ENCODE measurements at places on chromosomes 5 and 9.
A peak's percentile ranks its signal among the peaks of the same experiment; 100 is the strongest.

- no peak for DNase-seq
These were observed 1.2 kb upstream of the TJP2 start for GRCh38 chr9:69172895-69173294.

DNA sequence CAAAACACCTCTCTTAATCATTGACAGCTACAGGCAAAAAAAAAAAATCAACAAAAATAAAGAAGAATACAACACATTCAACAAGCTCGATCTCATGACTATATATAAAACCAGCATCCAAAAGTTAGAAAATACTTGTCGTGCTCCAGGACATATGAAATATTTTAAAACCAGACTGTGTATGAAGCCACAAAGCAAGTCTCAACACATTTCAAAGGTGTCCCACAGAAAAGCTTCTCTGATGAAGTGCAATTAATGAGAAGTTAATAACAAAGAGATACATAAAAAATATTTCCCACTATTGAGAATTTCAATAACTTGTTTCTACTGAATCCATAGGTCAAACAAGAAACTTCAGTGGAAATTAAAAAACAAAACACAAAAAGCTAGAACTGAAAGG is 178.7 kb downstream of the PLK2 start:
- DNase-seq, result no peak

DNA sequence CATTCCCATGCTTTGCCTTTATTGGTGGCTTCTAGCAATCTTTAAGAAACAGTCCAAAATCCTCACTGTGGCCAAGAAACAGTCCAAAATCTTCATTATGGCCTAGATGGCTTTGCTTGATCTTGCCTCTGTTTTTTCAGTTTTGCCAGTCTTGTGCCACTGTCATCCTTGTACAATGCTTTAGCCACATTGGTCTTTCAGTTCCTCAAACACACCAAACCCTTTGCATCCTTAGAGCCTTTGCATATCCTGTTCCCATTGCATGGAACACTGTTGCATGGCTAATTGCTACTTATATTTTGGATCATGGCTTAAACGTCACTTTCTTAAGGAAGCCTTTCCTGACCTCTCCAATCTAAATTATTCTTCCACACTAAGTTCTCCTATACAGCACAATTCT is 22.1 kb downstream of the MRRF start:
- DNase-seq, result no peak

GRCh38 chr5:93596676-93597490 is 13.9 kb downstream of the NR2F1 start:
- no peak for DNase-seq

GRCh38 chr5:6937677-6938076 is 224.4 kb downstream of the TENT4A start:
- DNase-seq, result no peak

- no peak for DNase-seq
These were observed 300.3 kb upstream of the GRAMD2B start for GRCh38 chr5:126122942-126123341.

DNA sequence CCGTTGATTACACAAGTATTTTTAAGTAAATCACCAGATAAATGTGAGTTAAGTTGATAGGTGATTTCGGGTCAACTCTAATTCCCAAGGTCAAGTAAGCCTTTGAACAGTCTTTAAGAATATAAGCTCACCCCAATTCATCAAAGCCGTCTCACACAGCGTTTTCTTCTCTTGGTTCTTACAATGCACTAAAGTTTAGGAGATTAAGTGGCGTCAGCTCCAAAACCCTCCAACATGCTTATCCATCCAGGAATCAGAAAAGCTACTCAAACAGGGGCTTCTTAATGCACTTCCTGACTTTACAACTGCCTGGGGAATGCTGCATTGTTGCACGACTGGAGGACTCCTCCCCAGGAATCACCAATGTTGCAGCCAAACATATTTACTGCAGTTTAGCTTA is 206.2 kb upstream of the EFNA5 start:
- no peak for DNase-seq

- DNase-seq, result no peak
These were observed 16.3 kb downstream of the ADAM19 start for GRCh38 chr5:157559301-157559700.

- DNase-seq, result no peak
These were observed 79.8 kb upstream of the SPATA31D4 start for GRCh38 chr9:81848472-81848871.

- no peak for DNase-seq
These were observed 142.9 kb upstream of the SLC30A5 start for GRCh38 chr5:68950930-68951329.

DNA sequence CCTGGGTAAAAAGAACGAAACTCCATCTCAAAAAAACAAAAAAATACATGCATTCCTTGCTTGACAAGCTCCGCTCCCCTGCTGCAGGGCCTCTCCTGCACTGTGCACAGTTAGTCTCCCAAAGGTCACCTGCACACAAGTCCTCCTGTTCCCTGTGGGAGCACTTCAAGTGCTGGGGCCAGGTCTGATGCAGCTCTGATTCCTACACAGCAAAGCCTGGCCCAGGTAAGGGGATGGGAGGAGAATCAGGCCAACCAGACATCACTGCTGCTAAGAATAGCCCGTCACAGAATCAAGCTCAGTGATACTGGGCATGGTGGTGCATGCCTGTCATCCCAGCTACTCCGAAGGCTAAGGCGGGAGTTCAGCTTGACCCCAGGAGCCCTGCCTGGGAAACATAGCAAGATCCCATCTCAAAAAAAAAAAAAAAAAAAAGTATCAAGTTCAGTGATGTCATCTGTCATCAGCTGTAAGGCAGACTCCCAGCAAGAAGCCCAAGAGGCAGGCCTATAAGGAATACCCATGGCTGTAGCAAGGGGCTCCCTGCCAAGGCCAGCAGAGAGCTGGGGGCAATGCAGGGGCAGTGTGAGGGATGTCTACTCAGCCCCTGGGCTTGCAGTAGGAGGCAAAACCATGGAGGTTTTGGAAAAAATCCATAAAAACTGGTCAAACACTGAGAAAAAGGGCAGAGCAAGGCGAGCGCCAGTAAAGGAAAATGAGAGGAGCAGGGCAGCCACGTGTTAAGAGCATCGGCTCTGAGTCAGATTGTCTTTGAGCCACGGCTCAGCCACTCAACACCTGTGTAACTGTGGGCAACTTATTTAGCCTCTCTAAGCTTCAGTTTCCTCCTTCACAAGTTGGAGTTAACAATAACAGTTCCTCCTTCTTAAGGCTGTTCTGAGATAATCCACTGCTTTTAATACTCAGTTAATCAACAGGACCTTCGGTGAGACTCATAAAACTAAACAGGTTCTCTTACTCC is 3.2 kb downstream of the TPM2 start:
- no peak for DNase-seq

DNA sequence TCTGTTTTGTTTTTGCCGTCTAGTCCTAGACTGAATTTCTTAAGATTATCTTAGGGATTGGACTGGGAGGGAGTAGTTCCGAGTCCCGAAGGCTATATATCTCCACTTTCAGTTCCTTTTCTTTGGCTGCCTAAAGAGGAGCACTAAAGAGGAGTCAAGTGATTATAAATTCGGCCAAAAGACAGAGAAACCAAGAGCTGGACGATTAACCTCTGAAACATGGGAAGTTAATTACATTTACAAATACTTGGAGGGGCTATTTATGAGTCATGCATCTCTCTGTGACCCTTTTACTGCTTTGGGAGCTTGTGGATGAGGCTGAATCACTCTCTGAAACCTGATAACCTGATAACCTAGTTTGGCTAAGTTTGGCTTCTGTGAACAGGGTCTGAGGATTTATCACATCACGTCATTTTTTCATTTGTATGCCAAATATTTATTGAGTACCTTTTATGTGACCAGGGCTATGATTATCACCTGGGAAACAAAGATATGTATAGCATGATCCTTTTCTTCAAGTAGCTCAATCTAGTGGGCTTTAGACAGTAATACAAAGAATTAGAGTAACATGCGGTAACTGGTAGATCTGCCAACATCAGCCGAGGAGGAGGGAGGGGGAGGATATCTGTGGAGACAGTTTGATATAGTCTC is 180.9 kb downstream of the CD180 start:
- no peak for DNase-seq

DNA sequence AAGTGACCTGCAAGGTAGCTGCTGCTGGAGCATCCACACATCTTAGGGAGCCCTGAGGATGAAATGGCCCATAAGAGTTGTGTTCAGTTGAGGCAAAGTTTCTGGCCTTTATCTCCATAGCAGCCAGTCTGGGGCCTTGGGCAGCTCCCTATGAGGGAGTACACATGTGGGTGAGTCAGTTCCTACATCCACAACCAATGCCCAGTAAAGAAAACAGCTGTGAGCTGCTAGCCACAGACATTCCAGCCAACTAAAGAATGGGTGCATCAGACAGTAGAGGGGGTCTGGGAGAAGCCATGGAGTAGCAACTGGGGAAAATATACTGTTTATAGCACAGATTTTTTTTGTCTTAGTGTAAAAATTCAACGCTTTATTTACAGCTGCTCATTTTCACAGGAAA is 720.7 kb downstream of the TLE1 start:
- DNase-seq, result no peak

- DNase-seq, result no peak
These were observed 152.3 kb downstream of the SNX18 start for GRCh38 chr5:54669845-54670244.

DNA sequence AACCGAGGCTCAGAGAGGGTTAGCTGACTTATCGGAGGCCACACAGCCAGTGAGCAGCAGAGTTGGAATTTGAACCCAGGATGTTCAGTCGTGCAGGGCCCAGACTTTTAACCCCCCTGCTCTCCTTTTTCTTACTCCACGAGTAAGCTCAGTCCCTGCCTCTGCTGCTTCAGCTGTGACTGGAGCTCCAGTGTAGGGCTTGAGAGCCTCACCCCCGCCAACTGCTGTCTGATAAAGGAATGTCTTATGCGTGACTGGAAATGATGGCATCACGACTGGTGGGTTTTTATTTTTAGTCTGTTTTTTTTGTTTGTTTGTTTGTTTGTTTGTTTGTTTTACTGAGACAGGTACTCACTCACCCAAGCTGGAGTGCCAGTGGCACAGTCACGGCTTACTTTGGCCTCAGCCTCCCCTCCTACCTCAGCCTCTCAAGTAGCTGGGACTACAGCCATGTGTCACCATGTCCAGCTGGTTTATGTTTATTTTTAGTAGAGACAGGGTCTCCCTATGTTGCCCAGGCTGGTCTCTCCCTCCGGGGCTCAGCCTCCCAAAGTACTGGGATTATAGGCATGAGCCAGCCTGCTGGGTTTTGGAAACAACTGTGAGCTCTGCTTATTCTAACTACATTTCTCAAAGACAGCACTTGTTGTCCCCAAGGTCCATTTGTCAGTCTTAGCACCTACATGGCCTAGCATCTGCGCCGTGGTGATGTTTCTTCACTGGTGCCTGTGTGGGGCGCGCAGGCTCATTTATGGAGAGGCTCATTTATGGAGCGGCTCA is 52.5 kb upstream of the NCS1 start:
- DNase-seq, result no peak

- no peak for DNase-seq
These were observed 5.2 kb downstream of the C5orf22 start for GRCh38 chr5:31537349-31537748.

GRCh38 chr5:142317753-142318152 is 7.1 kb downstream of the SPRY4 start:
- DNase-seq, result no peak

DNA sequence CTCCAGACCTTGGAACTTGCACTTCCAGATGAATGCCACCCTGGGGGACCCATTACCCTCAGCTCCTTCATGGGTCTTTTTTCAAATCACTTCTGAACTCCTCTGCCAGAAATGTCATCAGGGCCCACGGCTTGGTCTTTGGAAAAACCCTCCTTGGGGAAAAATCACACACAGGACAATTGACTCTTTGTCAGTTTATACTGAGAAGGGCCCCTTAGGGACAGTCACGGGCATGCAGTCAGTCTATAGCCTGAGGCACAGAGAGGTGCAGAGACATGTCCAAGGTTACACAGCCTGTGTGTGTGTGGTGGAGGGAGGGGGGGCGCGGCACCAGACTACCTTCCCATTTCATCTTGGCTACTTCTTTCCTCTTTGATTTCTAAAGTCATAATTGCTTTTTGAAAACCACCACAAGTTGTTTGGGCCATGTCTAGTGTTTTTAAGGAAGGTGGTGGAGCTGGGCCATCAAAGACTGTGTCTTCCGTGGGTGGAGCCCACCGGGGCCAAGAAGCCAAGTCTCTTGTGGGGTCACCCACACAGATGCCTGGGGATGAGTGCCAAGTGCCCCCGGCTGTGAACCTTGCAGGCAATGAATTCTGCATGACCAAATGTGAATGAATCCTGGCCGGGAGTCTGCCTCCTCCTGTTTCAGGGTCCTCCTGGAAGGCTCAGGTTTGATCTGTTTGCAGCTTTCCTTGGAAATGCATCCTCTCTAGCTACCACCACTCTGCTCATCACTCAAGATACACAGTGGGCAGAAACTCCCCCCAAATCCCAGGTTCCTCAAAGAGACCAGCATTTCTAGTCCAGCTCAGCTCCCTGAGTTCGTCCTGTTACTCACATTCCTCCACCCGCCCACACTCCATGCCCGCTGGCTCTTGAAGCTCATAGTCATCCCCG is 200.1 kb upstream of the TBC1D2 start:
- no peak for DNase-seq

DNA sequence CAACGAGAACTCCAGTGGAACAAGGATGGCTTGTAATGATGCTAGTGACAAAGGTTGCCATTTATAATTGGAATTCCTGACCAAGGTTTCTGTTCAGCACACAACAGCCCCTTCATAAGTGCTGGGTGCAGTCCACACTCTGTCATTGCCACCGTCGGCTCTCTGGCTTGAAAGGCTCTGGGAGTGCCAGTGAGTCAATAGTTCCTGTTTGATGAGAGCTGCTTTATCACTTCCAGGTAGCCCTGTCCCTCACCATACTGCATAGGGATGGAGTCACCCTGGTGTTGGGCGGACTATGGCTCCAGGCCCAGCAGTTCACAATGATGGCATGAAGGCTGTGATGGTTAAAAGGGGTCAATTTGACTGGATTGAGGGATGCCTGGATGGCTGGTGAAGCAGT is 34.6 kb upstream of the SEMA4D start:
- no peak for DNase-seq

DNA sequence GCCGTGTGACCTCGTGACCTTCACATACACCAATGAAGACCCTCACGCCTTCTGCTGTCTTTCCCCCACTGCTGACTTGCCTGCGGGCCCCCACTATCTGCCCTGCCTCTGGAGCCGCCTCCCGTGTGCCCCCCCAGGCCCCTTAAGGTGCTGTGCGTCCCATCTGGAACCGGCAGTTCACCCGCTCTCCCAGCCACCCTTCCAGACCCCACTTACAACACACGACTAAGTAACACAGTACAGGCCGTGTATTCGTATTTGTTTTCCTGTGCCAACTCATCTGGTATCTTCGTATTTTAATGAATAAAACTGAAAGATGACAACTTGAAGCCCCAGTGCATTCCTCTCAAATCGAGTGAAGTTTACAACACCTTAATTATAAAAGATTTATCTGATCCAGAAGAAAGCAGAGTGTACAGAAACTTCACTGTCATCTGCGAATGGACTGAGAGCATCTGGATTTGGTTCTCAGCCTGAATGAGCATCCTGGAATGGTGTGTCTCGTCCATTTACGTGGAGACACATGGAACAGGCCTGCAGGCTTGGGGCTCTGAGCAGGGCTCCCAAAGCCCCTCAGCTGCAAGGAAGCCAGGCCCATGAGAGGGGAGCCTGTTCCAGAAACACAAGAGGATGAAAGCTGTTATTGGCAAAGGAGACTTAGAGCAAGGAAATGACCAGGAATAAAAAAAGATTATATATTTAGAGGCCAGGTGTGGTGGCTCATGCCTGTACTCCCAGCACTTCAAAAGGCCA is 21.9 kb upstream of the TERT start:
- peak; percentile 58 for DNase-seq

GRCh38 chr5:652773-653350 is 40.3 kb downstream of the TPPP start:
- no peak for DNase-seq

- no peak for DNase-seq
These were observed 86.5 kb downstream of the KLHL3 start for GRCh38 chr5:137649228-137649935.

Measured in left forelimb (tissue), 1 donor.